ENCODE measurements at places on chromosomes 2 and 18.

DNA sequence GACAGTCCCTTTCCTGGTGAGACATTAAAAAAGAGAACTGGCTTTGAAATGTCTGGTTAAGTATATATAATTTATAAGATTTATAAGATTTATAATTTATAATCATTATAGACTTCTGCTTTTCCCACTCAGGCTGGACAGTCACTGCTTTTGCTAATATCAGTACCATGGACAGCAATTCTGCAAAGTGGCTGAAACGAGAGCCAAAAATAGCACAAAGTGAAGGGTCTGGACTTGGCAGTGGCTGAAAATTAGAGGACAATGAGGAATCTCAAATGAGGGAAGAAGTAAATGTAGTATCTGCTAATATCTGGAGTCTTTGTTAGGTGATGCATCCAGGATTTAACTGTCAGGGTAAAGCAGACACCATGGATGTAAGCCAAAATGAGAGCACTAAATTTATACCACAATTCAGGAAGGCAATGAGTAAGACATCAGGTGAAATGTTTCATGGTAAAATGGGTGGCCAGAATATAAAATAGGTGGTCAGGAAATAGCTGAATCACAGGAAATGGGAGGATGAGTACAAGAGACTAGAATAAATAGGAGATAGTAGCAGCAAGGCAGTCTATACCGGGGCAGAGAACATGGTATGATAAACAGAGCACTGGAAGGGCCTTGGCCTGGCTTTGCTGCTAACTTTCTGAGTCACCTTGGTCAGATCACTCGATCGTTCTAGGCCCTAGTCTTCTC is 39.6 kb upstream of the BOD1L2 start:
- no peak overlapping the region for H3K4me3 ChIP-seq
- H3K27ac ChIP-seq: no peak overlapping the region
- peak; percentile 48 for DNase-seq
- no peaks in the 10 kb centered on the region for H3K4me1 ChIP-seq
- no peaks in the 10 kb centered on the region for H3K27me3 ChIP-seq

- no peak overlapping the region for H3K27ac ChIP-seq
- no peaks in the 10 kb centered on the region for H3K36me3 ChIP-seq
- H3K4me1 ChIP-seq: no peaks in the 10 kb centered on the region
- no peak overlapping the region for H3K4me3 ChIP-seq
- DNase-seq: no peak
Observed at GRCh38 chr18:46547520-46547919, 109.5 kb downstream of the LOXHD1 start.

DNA sequence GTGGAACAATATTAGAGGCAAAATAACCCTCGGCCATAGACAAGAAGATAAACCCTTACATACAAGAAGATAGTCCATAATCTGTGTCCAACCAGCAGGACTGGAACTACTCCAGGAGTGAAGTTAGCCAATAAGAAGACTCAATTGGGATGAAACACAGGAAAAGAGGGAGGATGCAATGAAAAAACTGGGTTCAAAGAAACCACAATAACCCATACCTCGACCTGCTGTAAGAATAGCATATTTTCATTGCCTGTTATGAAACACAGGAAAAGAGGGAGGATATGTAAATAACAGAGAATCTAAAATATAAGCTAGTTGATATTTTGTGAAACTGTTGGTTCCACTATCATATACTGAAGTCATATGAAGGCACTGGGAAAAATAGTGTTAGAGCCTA is 87.1 kb upstream of the CSRNP3 start:
- no peak overlapping the region for H3K27ac ChIP-seq
- peak; percentile 31 for DNase-seq
- H3K4me1 ChIP-seq: peaks cover under 1% of the 10 kb centered on the region
- H3K4me3 ChIP-seq: no peak overlapping the region
- H3K27me3 ChIP-seq: peaks cover 9% of the 10 kb centered on the region

DNA sequence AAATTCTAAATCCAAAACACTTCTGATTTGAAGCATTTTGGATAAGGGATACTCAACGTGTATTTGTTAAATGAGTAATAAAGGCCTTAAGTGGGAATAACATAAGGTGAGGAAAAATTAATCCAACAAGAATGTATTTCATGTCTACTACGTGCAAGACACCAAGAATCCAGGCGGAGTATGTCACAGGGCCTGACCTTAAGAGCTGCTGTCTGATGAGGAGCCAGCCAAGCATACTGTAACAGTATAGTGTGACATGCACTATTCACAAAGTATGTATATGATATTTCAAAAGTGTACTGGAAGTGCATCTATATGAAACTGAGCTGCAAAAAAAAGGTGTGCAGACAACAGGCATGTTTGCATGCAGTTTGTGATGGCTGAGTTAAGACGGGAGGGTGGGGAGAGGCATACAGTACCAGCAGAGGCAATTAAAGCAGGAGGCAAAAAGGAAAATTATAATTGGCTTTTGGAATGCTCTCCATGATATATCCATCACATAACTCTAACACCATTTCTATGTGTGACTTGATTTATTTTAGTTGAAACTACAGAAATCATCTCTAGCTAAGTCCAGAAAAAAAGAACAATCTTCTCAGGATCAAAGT is 18.2 kb downstream of the IWS1 start:
- H3K36me3 ChIP-seq: peaks cover 11% of the 10 kb centered on the region
- peak overlapping the region; percentile 54 for H3K27ac ChIP-seq
- H3K27me3 ChIP-seq: no peaks in the 10 kb centered on the region

- H3K27ac ChIP-seq: no peak overlapping the region
- no peaks in the 10 kb centered on the region for H3K36me3 ChIP-seq
- no peak for DNase-seq
- no peak overlapping the region for H3K4me3 ChIP-seq
Observed at GRCh38 chr2:104521247-104521646, 332.7 kb upstream of the POU3F3 start.

- no peaks in the 10 kb centered on the region for H3K36me3 ChIP-seq
- peaks cover 2% of the 10 kb centered on the region for H3K27me3 ChIP-seq
- no peak overlapping the region for H3K27ac ChIP-seq
- no peak overlapping the region for H3K4me3 ChIP-seq
- DNase-seq: no peak
- no peaks in the 10 kb centered on the region for H3K4me1 ChIP-seq
Observed at GRCh38 chr2:181632733-181633401, 24.0 kb downstream of the CERKL start.

DNA sequence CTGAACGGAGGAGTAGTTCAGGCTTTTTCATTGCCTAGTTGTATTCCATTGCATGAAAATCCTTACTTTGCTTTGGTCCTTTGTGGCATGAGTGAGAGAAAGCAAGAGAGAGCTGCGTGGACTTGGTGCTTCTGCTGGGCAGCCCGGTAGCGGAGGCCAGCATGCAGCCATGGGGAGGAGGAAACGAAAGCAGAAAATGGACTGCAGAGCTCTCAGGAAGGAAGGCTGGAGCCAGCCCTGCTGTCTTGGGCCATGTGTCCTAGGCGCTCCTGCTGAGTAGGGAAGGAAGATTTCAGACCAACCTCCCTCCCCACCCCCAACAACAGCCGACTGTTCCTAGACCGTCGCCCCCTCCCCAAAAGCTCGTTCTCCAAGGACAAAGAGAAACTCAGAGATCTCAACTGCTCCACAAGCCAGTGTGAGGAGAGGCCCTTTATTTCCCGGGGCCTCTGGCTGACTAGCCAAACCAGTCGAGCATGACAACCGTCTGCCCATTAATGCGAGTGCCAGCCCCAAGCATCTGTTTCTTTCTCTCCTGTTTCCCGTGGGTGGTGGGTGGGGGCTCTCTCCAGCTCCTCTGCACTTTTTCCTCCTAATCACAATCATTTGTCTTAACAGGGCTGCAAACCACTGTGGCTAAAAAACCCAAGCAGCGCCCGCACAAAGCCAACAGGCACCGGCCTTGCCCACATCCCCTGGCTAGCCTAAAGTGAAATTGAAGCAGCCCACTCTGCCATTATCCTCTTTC is 66.8 kb upstream of the FZD7 start:
- H3K27me3 ChIP-seq: no peaks in the 10 kb centered on the region
- no peak overlapping the region for H3K27ac ChIP-seq
- DNase-seq: no peak
- no peaks in the 10 kb centered on the region for H3K36me3 ChIP-seq

DNA sequence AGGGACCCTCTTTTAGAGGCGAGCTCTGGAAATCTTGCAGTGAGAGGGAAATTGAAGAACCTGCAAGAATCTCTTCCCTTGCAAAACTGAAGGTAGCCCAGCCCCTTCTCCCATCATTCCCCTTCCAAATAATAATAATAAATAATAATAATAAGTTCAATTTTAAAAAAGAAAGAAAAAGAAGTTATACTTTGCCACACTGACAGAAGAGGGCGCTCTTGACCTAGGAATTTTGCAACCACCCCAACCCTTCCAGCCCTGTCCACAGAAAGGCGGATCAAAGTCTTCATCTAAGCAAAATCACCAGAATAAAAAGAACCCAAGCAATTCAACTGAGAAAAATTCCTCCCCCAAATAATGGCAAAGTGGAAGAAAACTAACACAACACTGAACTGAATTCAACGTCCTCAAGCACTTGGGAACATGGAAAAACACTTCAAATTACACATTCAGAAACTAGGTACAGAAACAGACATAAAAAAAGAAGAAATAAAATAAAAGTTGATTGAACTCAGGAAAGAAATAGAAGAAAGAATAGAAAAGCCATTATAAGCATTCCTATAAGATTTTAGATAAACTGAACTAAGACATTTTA is 98.9 kb upstream of the GLS start:
- no peaks in the 10 kb centered on the region for H3K4me1 ChIP-seq
- H3K27me3 ChIP-seq: peaks cover 2% of the 10 kb centered on the region
- peak; percentile 76 for DNase-seq
- H3K4me3 ChIP-seq: no peak overlapping the region

GRCh38 chr2:23695214-23695889 is 231.6 kb downstream of the ATAD2B start:
- no peaks in the 10 kb centered on the region for H3K4me1 ChIP-seq
- no peak for DNase-seq
- H3K27me3 ChIP-seq: no peaks in the 10 kb centered on the region
- no peak overlapping the region for H3K27ac ChIP-seq
- H3K36me3 ChIP-seq: no peaks in the 10 kb centered on the region

- H3K4me1 ChIP-seq: no peaks in the 10 kb centered on the region
- no peaks in the 10 kb centered on the region for H3K27me3 ChIP-seq
- no peaks in the 10 kb centered on the region for H3K36me3 ChIP-seq
Observed at GRCh38 chr2:72014831-72015230, 132.8 kb downstream of the CYP26B1 start.

DNA sequence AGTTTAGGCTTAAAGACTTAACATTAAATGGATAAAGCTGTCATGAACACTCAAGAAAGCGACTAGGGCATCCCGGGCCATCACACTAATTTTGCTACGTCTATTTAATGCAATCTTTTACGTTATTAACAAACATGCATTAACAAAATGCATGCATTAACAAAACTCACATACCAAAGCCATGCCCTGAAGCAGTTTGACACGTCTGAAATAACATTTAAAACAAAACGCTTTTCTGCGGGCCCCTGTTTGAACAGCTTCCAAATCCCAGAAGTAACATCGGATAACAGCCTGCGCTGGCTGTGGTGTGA is 458 bp downstream of the B4GALT6 start:
- peaks cover 44% of the 10 kb centered on the region for H3K4me1 ChIP-seq
- peak overlapping the region; percentile 45 for H3K27ac ChIP-seq
- no peaks in the 10 kb centered on the region for H3K36me3 ChIP-seq
- peak overlapping the region; percentile 74 for H3K4me3 ChIP-seq

GRCh38 chr2:224971214-224971613 is 71.1 kb downstream of the DOCK10 start:
- no peaks in the 10 kb centered on the region for H3K4me1 ChIP-seq
- no peaks in the 10 kb centered on the region for H3K36me3 ChIP-seq
- no peak overlapping the region for H3K4me3 ChIP-seq
- no peak overlapping the region for H3K27ac ChIP-seq
- no peaks in the 10 kb centered on the region for H3K27me3 ChIP-seq

GRCh38 chr18:48866856-48867255 is 83.9 kb downstream of the SMAD7 start:
- H3K4me3 ChIP-seq: no peak overlapping the region
- H3K4me1 ChIP-seq: peaks cover 3% of the 10 kb centered on the region
- no peak for DNase-seq
- H3K27ac ChIP-seq: no peak overlapping the region
- no peaks in the 10 kb centered on the region for H3K27me3 ChIP-seq
- no peaks in the 10 kb centered on the region for H3K36me3 ChIP-seq

GRCh38 chr2:232927793-232928550 is 57.9 kb downstream of the SNORC start:
- H3K36me3 ChIP-seq: no peaks in the 10 kb centered on the region
- DNase-seq: no peak
- peaks cover 3% of the 10 kb centered on the region for H3K4me1 ChIP-seq
- no peak overlapping the region for H3K27ac ChIP-seq
- no peak overlapping the region for H3K4me3 ChIP-seq
- H3K27me3 ChIP-seq: peaks cover 49% of the 10 kb centered on the region

GRCh38 chr2:41954304-41955291 is 93.2 kb upstream of the PKDCC start:
- H3K27me3 ChIP-seq: peaks cover 8% of the 10 kb centered on the region
- no peaks in the 10 kb centered on the region for H3K36me3 ChIP-seq
- H3K27ac ChIP-seq: no peak overlapping the region
- peaks cover 9% of the 10 kb centered on the region for H3K4me1 ChIP-seq
- DNase-seq: no peak

GRCh38 chr2:199509403-199509802 is 51.7 kb upstream of the SATB2 start:
- no peaks in the 10 kb centered on the region for H3K36me3 ChIP-seq
- no peaks in the 10 kb centered on the region for H3K27me3 ChIP-seq
- no peak overlapping the region for H3K4me3 ChIP-seq
- no peak overlapping the region for H3K27ac ChIP-seq
- H3K4me1 ChIP-seq: no peaks in the 10 kb centered on the region
- no peak for DNase-seq

DNA sequence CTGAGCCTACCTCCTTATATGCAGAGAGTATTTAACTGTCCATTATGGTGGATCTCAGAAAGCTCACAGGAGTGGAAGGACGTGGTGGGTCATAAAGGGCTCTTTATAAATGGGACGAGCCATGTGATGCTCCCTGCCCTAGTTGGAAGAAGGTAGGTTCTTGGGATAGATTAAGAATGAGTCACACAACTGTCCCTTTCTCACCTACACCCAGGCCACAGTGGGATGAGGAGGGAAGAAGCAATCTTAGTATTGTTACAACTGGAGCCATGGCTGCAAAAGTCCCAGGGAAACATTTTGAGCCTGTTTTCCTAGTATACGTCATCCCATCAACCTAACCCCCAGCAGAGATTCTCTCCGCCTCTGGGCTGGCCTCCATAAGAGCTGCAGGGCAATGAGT is 229.9 kb downstream of the TTC32 start:
- H3K27me3 ChIP-seq: no peaks in the 10 kb centered on the region
- H3K4me3 ChIP-seq: no peak overlapping the region
- no peaks in the 10 kb centered on the region for H3K36me3 ChIP-seq

- no peak for DNase-seq
- no peak overlapping the region for H3K4me3 ChIP-seq
- no peaks in the 10 kb centered on the region for H3K36me3 ChIP-seq
- H3K4me1 ChIP-seq: no peaks in the 10 kb centered on the region
Observed at GRCh38 chr2:107027205-107027604, 141.2 kb upstream of the ST6GAL2 start.

GRCh38 chr2:166013878-166014277 is 60.3 kb upstream of the TTC21B start:
- H3K36me3 ChIP-seq: no peaks in the 10 kb centered on the region
- H3K27ac ChIP-seq: no peak overlapping the region
- no peaks in the 10 kb centered on the region for H3K4me1 ChIP-seq
- no peaks in the 10 kb centered on the region for H3K27me3 ChIP-seq
- H3K4me3 ChIP-seq: no peak overlapping the region
